ENCODE measurements at places on chromosomes 6 and 20.
A peak's percentile ranks its signal among the peaks of the same experiment; 100 is the strongest.

DNA sequence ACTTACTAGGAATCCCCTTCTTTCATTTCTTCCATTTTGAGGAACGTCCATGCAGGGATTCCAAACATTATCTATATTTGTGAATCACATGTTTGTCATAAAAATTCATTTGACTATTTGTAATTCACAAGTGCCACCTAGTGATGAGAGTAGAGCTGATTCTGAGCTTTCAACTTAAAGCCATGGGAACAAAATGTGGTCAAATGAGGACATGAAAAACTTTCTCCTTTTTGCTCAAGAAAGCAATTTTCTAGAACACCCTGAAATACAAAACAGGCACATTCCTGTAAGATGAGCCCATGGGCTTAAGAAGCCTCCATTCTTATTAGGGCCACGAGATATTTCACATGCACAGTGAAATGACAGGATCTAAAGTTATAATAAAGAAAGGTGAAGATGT is 12.3 kb downstream of the MAP3K7 start:
- DNase-seq: no peak

DNA sequence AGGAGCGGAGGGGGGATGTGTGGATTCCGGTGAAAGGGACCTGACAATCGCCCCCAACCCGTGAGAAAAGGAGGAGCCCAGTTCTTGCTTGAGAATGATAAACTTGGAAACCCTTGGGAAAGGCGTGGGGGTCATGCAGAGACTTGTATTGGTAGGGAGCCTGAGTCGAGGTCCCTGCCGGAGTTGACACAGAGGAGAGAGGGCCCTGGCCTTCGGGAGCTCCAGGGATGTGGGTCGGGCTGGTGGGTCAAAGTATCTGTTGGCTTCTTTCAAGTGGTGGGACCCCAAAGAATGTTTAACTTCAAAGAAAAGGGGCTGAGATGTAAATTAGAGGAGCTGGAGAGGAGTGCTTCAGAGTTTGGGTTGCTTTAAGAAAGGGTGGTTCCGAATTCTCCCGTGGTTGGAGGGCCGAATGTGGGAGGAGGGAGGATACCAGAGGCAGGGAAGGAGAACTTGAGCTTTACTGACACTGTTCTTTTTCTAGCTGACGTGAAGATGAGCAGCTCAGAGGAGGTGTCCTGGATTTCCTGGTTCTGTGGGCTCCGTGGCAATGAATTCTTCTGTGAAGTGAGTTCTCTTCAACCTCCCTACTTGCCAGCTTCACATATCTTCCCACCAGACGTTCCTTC is 571 bp downstream of the CSNK2B start:
- DNase-seq: no peak

DNA sequence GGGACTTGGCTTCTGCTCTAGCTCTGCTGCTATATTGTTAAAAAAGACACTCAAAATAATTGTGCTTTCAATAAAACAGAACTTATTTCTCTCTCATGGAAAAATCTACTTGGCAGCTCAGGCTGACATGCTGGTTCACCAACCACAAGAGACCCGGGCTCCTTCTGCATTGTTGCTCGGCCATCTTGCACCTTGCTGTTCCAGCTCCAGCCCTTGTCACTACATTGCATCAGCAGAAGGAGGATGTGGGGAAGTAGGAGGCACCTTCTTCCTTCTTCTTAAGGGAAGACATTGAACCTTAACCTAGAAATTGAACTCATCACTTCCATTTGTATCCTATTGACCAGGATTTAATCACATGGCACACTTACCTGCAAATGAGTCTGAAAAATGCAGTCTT is 6.6 kb upstream of the C20orf202 start:
- no peak for DNase-seq

- DNase-seq: no peak
Observed at GRCh38 chr6:131642987-131643611, 6.0 kb downstream of the ENPP3 start.

- no peak for DNase-seq
Observed at GRCh38 chr20:8547035-8547650, 415.1 kb downstream of the PLCB1 start.

DNA sequence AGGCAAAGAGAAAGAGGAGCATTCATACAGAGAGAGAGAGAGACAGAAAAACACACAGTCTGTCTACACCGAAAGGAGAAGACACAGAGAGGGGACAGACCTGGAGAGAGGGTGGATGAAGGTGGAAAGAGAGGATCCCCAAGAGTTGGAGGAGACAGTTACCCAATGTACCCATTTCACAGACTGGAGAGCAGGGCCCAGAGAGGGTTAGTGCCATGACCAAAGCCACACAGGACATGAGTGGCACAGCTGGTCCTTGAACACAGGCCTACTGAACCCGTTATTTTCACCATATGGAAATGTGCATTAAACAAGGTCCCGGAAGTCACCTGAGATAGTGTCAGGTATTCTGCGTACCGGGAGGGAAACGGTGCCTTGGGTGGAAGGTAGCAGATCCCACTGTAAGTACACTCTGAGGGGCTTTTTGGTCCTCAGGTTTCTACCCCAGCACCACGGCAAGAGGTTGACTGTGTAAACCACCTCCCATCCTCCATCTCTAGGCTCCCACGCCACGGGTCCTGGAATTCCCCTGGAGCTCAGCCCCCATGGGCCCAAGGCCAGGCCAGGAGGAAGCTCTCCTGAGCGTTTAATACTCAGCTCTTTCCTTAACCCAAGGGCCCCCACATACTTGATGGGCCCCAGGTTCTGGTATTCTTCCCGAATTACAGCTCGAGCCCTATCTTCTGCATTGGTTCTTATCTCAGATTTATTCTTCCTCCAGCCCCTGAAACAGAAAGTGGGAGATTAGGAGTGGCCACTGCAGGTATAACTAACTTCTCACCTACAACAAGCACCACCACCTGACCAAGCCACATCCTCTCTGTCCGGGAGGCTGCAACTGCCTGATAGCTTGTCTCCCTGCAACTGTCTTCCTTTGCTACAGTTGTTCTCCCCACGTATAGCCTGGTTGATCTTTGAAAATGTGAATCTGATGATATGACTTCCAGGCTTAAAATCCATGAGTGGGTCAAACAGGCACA is 38.4 kb upstream of the OCSTAMP start:
- no peak for DNase-seq

DNA sequence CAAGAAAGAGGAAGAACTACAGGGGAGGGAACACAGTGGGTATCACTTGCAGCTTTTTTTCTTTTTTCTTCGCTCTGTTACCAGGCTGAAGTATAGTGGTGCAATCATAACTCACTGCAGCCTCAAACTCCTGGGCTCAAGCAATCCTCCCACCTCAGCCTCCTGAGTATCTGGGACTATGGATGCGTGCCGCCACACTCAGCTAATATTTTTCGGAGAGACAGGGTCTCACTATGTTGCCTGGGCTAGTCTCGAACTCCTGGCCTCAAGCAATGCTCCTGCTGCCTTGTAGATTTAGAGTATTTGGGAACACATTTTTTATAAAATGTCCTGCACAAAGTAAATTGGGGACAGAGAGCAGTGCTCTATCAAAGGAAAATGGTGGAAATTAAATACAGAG is 28.3 kb downstream of the PARD6B start:
- no peak for DNase-seq

DNA sequence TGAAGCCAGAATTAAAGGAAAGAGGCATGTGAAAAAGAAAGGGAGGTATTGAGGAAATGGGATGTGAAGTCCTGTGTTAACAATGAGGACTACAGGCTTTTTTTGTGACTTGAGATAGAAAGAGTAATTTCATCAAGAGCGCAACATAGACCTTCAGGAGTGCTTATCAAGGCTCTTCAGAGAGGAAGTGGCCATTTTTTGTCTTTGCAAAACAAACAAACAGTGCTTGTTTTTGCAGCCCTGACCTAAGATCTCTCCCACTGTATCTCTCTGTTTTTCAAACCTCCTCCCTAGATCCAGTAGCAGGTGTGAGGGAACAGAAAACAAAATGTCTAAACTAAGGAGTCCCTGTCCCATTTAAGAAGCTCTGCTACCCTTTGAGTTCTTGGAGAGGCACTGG is 710.3 kb upstream of the MARCKS start:
- DNase-seq: no peak

DNA sequence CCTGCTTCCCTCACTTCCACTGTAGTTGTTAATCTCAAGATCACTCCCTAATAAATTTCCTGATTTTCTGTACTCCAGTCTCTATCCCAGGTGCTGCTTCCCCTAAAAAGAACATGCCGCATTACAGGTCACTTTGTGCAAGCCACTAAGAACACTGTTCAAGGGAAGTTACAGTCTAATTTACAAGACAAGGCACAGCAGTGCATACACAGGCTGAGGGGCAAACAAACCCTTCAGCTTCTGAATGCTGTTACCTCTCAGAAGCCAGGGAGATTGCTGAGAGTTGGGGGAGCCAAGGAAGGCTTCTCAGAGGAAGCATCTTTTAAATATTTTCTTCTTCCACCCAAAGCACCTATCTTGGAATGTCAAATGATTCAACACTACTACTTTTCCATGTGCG is 445.3 kb upstream of the FLRT3 start:
- no peak for DNase-seq

- DNase-seq: no peak
Observed at GRCh38 chr6:148169706-148170105, 172.9 kb upstream of the SASH1 start.

DNA sequence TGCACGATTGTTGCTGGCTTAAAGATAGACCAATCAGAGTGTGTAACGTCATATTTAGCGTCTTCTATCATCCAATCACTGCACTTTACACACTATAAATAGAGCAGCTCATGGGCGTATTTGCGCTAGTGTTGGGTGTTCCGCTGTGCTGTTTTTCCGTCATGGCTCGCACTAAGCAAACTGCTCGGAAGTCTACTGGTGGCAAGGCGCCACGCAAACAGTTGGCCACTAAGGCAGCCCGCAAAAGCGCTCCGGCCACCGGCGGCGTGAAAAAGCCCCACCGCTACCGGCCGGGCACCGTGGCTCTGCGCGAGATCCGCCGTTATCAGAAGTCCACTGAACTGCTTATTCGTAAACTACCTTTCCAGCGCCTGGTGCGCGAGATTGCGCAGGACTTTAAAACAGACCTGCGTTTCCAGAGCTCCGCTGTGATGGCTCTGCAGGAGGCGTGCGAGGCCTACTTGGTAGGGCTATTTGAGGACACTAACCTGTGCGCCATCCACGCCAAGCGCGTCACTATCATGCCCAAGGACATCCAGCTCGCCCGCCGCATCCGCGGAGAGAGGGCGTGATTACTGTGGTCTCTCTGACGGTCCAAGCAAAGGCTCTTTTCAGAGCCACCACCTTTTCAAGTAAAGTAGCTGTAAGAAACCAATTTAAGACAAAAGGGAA is 57.9 kb downstream of the TRIM38 start:
- peak; percentile 95 for DNase-seq

GRCh38 chr6:101352316-101352715 is 41.2 kb upstream of the GRIK2 start:
- DNase-seq: no peak
